ENCODE measurements at places on chromosomes 1 and 21.

- no peak for DNase-seq
Observed at GRCh38 chr1:91889717-91890459, 3.9 kb upstream of the TGFBR3 start.

DNA sequence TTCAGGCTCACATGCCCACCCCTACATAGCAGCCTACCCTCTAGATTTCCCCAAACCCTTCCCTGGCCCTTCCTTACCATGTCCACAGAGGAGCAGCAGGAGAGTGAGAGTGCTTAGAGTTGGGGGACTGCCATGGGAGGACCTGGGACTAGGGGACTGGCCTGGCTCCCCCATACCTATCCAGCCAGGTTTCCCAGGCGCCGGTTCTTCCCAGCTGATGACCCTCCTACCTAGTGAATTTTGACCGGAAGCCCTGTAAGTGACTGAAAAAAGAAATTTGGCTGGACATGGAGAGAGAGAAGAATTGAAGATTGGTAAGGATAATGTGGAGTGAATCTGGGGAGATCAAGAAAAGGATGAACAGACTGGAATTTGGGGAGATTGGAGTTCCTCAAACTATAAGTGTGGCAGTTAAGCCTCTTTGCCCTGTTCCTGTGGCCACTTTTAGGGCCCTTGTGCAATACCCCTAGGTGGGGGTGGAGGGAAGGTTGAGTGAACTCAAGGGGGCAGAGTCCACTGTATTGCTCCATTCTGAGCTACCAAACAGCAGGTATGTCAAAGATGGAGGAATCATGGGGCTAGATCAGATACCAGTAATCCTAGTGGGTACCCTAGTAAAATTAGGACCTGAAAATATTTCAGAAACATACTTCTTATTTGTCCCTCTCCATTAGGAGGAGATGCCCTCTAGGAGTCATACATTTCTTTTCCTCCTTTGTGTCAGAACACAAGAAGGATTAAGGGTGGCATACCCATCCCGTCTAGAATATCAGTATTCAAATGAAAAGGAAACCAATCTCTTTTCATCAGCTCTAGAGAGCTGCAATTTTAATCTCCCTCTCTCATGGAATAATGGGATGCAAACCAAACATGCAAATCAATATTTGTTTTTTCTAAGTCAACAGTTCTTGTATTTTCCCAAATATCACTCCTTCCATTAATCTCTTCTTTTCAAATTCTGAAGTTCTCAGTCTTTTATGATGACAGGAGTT, 1.2 kb downstream of the HJV start:
- DNase-seq = no peak

DNA sequence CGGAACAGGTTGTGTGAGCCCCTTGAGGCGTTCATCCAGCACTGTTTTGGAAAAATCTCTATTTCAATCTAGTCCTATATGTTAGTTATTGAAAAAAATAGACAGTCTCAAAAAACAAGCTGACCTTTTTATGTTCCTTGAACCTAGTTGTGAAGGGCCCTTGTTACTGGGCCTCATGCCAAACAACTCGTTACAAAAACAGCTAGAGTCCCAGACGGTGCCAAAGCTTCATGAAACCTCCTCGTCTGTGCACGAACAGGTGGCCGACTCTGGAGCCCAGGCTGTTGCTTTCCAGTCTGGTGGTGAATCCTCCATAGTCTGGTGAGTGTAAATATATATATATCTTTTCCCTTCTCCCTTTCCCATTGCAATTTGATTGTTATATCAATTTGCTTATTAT, at the start of gene CHIA:
TSS of gene CHIA (plus strand) at position 222 of the 400 bp plus-strand sequence. CDS start 19,617 bp downstream, outside the sequence.
- DNase-seq = no peak

GRCh38 chr21:45874716-45875415, 106.7 kb upstream of the COL6A1 start:
- DNase-seq = no peak

Measured in stimulated activated CD4-positive, alpha-beta T cell treated with anti-CD3 and anti-CD28 coated beads, TNF-alpha, amount 100 ng/mL, for 4 hours (primary cell).